ENCODE measurements at places on chromosomes 7 and 10. TPM values are rescaled to one million over a fixed set of nuclear protein-coding genes. Genes with fewer than 3 reads are reported as not detected.

SLC16A12 gene
- total RNA-seq = not detected

NSUN6 gene
- total RNA-seq = 18.2 TPM

GPR158 gene
- not detected for total RNA-seq

CYP3A7 gene
- total RNA-seq = not detected

TMEM243 gene
- 41.4 TPM for total RNA-seq

TAS2R3 gene
- 2.1 TPM for total RNA-seq

ATOH7 gene
- total RNA-seq = not detected

PPP1R3C gene
- total RNA-seq = 0.82 TPM

ATP5MK gene
- total RNA-seq = 382 TPM

SORCS3 gene
- total RNA-seq = not detected

PON1 gene
- not detected for total RNA-seq

MRLN gene
- not detected for total RNA-seq

ITIH2 gene
- total RNA-seq = not detected

NEBL gene
- total RNA-seq = 3.0 TPM

MINDY4 gene
- total RNA-seq = 0.32 TPM

SYT15B gene
- total RNA-seq = 0.23 TPM

HK1 gene
- total RNA-seq = 235 TPM

AOC1 gene
- total RNA-seq = not detected

PRKG1 gene
- not detected for total RNA-seq

GNB2 gene
- total RNA-seq = 213 TPM

CYP2W1 gene
- not detected for total RNA-seq

NKX2-3 gene
- total RNA-seq = not detected

CALML5 gene
- total RNA-seq = not detected

CYP26C1 gene
- 0.12 TPM for total RNA-seq

DPYSL4 gene
- total RNA-seq = 65.2 TPM

ITGB8 gene
- 0.02 TPM for total RNA-seq

CHCHD1 gene
- 28.7 TPM for total RNA-seq

CRYGN gene
- total RNA-seq = 0.61 TPM

ZPBP gene
- total RNA-seq = not detected

OR2A5 gene
- total RNA-seq = not detected

CC2D2B gene
- total RNA-seq = not detected

HOXA13 gene
- not detected for total RNA-seq

OR6B1 gene
- total RNA-seq = not detected

AMPH gene
- total RNA-seq = not detected
